ENCODE measurements at places on chromosomes 7 and 10.

GRCh38 chr10:58817201-58817846 lies 304.7 kb downstream of the BICC1 start:
- DNase-seq: no peak

- no peak for DNase-seq
These were observed 37.3 kb downstream of the SLC16A9 start for GRCh38 chr10:59672150-59672875.

DNA sequence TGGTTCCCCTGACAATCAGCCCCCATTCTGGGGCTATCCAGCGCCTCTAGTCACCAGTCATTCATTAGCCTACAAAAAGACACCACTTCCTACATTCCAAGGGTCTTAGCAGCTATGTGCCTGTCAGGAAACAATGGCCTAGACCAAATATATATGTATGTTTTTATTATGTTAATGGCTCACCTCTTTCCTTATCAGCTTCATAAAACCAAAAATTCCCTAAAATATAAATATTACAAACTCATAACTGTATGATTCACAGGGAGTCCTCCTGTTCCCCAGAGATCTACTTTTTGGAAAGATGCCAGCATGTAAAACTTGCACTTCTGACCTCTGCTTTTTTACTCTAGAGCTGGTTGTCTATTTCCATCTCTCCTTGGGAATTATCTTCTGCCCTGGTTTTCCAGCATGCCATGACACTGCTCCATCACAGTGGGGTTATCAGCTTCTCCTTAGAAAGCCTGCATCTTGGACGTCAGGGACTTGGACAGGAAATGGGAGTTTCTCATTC lies 79.2 kb downstream of the ABCA13 start:
- no peak for DNase-seq

DNA sequence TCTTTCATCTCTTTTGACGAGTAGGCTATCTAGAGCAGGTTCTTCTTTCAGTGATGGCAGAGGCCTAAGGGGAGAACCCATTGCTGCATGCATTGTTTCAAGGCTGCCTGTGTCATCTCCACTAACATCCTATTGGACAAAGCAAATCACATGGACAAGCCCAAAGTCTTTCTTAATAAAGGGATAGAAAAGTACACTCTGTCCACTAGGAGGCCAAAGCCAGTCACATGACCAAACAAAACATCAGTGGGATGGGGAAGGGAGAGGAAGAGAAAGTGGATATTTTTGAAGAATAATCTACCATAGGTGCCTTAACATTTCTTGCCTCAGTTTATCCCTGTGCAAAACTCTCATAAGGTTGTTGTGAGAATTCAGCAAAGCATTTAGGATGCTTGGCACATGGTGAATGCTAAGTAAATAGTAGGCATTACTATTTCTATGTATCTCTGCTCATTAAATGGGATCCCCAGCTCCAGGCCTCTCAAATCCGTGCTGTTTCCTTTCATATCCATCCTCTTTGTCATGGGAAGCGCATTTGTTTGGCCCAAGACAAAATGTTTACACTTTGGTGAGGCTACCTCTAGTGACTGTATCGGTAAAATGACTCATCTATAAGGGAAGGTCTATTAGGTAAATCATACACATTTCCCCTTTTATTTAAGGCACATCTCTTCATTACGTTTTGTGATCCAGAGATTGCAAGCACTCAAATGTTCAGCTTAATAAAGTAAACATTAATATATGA lies 16.7 kb upstream of the CADPS2 start:
- no peak for DNase-seq

GRCh38 chr10:103580430-103580829 lies 86.9 kb downstream of the NEURL1 start:
- no peak for DNase-seq

DNA sequence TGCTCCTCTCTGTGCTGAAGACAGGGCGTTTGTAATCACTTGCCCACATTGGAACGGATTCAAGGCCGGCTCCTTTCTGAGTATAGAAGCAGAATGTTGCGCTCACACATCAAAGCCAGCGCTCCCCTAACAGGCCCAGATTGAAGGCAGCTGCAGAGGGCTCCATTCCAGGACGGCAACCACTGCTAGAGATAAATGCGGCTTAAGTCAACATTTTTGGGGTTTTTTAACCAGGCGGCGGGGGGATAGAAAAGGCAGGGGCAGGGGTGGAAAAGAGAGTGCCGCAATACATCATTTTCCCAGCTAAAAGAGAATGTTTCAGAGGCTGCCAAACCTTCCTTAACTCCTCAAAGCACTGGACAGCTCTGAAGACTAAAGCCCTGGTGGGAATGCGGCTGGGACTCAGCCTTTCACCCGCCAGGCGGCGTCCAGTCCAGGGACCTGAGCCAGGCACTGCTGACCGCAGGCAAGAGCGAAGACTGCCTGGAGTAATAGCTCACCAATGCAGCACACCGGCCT lies 189.6 kb downstream of the TNS3 start:
- no peak for DNase-seq

DNA sequence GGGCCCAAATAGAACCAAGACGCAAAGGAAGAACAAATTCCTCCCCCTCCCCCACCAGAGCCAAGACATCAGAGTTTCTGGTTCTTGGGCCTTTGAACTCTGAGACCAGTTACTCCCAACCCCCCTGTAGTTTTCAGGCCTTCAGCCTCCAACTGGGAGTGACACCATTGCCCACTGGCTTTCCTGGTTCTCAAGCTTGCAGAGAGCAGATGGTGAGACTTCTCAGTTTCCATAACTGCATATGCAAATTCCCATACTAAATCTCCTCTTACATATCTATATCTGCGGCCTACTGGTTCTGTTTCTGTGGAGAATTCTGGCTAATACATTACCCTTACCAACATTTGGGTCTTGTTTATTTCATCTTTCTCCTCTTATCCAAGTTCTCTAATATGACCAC lies 762.9 kb downstream of the GRM8 start:
- no peak for DNase-seq

GRCh38 chr7:82528577-82529310 lies 85.2 kb upstream of the CACNA2D1 start:
- no peak for DNase-seq

GRCh38 chr10:125331056-125331455 lies 170.7 kb upstream of the CTBP2 start:
- no peak for DNase-seq

DNA sequence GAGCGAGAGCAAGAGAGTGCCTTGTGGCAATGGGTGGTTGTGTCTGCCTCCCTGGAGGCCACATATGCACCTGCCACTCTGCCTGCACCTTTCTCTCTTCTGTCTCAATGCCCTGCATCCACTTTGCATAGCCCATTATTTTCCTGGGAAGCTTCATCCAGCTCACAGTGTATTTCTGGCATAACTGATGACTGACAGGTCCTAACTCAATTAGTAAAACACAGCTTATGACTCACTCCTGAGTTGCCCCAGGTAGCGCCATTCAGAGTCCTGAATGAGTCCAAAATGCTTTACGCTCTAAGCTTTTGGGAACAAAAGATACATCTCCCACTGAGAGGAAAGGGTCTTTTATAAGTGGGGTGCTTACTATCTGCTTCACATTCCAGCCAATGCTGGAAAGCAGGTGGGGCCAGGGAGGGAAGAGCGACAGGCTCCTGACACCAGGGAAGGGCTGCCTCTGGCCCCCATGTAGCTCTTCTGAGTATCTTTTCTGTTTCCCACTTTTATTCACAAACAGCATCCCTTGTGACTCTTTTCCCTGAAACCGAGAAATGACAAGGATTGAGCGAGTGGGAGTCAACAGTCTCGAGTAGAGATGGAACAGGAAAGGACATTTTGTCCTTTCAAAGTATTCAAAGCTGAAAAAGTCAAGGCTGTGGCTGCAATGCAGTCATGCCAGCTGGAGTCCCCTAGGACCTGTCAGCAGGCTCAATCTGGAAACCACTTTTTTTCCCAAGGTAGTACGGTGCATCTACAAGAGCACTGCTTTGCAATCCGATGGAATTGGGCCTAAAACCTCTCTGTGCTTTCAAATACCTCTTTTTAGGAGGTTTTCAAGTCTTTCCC lies 479.3 kb upstream of the PODXL start:
- no peak for DNase-seq

- DNase-seq: no peak
These were observed 359.4 kb downstream of the GALNT17 start for GRCh38 chr7:71491336-71491735.

DNA sequence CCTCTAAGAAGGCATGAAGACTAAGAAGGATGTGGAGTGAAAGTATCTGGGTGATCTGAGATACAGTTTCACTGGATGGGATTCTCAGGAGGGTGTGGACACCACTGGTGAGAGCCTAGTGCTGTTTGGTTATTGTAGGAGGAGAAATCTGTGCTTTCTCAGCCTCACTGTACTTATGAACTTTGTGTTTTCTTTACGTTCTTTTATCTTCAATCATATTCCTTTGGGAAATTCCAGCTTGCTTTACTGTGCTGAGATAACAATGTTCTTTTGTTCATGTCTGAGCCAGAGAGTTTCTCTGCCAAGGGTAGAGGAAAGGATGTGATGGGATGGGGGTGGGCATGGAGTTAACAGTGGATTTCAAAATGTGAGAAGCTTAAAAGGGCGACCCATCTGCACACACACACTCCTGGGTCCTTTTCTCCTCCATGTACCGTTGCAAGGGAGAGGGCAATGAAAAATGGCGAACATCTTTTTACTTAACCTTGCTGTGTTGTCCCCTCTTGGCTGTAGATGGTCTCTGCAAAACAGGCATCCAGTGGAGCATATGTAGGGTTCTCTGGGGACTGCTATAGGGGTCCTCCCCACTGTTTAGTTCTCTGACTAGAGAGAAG lies 25.0 kb upstream of the TAX1BP1 start:
- DNase-seq: no peak
